HCT116 (cell line): ENCODE measurements at places on chromosomes 11 and 22. TPM values are rescaled to one million over a fixed set of nuclear protein-coding genes. Genes with fewer than 3 reads are reported as not detected.

The GAB4 gene
- not detected for total RNA-seq

The TEX12 gene
- total RNA-seq = not detected

The C11orf91 gene
- 0.54 TPM for total RNA-seq

The HBG1 gene
- 3.6 TPM for total RNA-seq

The MRGPRX3 gene
- not detected for total RNA-seq

The DNAJB7 gene
- not detected for total RNA-seq

The PLAAT4 gene
- 0.52 TPM for total RNA-seq

The POLD4 gene
- total RNA-seq = 44.2 TPM

The LARGE2 gene
- total RNA-seq = 67.6 TPM

- no peak for DNase-seq
These were observed 1231.7 kb downstream of the LRRC4C start for GRCh38 chr11:40227730-40228129.

DNA sequence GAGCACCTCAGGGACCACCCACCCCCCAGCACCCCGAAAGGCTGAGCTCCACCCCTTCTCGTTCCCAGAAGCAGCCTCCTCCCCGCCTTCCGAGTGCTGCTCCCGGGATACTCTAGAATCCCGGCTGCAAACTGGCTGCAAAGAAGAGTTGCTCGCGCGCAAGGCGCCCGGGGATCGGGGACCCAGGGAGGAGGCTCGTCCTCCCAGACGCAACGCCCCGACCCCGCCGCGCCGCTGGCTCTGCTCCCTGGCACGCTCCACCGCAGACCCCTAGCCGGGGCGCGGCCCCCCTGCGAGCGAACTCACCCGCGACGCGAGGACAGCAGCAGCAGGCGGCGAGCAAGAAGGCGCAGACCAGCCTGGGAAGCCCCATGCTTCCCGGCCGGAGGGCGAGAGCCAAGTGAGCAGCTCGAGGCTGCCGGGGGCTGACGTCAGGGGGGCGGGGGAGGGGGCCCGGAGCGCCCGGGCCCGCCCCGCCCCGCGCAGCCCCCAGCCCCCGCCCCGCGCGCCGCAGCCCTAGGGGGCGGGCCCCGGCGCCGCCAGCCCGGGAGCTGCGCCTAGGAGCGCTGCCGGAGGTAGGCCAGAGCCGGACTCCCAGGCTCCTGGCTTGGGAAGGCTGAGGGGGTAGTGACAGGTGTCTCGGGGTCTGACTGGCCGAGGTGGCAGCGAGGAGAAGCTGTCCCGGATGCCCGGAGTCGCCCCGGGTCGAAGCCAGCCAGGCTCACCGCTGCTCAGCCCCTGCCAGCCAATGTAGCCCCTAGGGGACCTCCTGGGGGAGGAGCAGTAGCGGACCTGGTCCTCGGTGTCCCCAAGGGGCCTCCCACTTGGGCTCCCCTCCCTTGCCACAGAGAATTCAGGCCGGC, at the start of gene MCAM:
Gene MCAM (minus strand): TSS at position 402 of the 863 bp plus-strand sequence. CDS start 29 bp downstream, at position 373.
- no peak for DNase-seq

DNA sequence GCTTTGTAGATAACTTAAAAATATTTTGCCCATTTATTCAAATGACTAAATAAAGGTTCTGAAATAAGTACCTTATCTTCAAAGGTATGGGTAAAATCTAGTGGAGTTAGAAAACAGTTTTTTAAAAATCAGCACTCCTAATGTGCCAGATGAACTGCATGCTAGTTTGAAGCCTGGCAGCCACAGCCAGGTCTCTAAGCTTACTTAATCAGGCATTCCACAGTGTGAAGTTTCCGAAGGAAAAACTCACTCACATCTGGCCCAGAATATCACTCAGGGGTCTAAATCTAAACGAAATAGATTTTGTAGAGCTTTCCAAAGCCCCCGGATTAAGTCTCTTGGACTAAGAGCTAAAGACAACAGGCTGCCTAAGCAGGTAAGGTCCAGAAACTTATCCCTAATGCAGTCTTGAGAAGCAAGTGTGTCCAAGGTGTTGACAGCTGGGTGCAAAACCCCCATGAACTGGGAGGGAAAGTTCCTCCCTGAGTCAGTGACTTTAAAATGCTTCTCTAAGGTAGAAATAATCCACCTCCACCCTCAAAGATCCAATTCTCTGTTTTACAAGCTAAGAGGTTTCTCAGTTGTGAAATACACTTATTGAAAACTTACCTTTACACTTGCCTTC, 157.6 kb downstream of the FCHSD2 start:
- DNase-seq = no peak

DNA sequence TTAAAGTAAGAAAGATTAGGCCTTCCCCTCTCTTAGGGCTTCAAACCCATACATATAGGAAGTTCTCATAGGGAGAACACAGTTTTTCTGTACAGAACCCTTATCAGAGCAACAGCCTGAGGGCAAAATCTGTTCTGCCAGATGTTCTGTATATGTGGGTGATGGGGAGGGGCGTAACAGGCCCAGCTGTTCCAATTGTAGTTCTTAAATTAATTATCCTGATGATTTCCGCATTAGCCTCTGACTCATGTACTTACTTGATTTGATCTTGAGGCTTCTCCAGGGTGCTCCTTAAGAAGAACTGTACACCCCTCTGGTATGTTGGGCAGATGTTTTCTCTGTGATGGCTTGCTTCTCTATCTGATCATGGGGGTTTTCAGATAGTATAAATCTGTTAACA, 123.1 kb upstream of the C11orf87 start:
- DNase-seq = no peak

GRCh38 chr11:36743039-36743438, 145.0 kb upstream of the RAG2 start:
- DNase-seq = no peak

DNA sequence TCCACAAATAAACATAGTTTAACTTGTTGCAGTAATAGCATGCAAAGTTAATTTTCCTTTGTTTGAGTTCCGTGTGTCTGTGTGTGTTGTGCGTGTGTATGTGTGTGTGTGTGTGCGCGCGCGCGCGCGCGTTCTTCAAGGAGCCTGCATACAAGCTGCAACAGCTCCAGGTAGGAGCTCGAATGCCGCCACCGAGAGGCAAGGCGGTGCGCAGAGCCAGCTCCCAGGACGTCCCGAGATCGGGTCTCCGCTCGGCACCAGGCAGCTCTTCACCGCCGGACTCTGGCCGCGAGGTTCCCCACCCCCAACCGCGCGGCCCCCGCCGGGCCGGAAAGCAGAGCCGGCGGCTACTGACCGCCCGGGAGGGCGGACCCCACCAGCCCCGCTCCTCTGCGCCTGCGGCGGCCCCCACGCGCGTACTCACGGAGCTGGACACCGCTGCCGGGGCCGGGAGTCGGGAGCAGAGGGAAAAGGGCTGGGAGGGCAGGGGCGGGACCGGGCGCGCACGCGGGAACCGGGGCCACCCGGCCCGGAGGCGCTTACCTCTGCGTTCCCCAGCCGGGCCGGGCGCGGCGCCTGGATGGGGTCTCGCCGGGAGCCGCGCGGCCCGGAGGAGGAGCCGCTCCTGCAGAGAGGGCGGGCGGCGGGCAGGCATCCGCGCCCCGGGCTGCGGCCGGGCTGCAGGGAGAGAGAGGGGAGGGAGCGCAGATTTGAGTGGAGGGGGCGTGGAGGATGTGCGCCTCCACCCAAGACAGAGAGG, 40.4 kb upstream of the AKIP1 start:
- peak; percentile 68 for DNase-seq

GRCh38 chr11:121927789-121928188, 188.2 kb downstream of the BLID start:
- no peak for DNase-seq

GRCh38 chr11:14357881-14358728, 878 bp downstream of the RRAS2 start:
- peak; percentile 37 for DNase-seq

DNA sequence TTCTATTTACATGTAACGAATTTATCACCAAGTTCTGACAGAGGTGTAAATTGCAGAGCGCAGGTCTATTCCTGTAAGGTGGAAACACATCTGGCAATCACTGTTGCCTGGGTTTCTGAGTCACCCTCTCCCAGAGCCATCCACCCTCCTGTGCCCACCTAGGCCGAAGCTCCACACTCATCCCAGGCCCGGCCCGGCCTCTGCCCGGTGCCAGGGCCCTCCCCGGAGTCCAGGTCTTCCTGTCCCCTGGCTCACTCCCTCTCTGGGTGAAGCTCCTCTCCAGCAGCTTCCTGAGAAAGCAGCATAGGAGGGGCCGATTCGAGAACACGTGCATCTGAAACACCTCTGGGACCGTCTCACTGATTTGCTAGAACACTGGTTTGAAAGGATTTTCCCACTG, 308.2 kb downstream of the SHANK2 start:
- no peak for DNase-seq

DNA sequence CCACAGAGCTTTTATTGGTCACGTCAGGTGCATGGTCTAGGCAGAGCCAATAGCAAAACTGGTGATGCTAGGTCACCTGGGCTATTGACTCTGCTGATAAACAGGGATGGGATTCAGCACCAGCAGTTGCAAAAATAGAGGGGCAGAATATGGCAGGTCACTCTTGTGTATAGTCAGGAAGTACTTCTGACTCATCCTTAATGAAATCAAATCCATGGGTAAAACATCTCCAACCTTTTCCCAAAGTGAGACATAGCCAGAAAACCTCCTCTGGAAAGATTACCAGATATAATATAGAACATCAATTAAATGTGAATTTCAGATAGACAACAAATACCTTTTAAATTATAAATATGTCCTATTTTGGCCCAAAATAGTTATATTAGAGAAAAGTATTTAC, 383.2 kb downstream of the METTL15 start:
- DNase-seq = no peak

DNA sequence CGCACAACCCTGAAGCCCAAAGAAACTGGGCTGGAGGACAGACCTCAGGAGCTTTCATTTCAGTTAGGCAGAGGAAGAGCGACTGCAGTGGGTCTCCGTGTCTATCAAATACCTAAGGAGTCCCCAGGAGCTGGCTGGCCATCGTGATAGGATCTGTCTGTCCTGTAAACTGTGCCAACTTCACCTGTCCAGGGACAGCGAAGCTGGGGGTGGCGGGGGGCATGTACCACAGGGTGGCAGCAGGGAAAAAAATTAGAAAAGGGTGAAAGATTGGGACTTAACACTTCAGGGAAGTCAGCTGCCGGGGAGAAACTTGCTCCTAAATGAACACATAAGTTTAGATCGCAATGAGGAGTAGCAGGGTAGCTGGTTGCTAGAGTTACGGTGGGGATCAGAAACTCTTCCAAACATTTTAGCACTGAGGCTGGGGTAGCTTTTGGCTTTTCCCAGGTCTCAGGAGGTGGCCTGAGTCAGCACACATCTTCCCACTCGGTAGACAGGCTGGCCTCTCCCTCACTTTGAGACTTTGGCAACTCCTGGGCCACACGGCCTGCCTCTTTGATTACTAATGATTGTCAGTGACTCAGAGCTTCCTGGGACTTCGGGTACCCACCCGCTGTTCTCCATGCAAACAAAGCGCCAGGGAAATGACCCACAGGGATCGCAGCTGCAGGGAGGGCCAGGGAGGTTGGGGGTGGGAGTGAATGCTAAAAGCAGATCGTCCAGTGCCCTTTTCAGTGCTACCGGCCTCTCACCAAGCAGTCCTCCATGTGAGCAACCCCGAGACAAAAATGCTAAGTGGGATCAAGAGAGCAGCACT, 2.9 kb upstream of the MTFP1 start:
- peak; percentile 89 for DNase-seq

DNA sequence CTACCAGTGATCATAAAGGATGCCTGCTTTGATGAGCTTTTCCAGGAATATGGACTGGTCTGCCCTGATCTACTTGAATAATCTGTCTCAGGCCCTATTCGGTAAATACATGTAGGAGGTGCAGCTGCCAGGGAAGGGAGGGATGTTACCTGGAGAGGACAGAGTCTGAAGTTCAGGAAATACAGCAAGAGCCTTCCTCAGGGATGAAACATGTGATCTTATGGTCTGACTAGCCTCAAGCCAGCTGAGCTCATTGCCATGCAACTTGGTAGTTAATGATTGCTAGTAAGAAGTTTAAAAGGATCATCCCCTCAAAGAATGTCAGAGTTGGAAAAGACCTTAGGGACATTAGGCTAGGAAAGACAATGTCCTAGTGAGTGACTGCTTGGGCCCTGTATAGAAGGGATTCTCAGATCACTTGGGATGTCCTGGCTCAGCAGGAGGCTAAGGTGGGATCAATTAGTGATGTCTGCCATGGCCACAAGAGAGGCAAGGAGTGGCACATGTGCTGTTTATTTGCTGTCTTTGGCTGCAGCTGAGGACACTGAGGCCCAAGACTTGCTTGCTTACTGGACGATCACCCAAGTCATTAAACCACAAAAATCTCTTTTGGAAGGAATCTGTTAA, 18.5 kb downstream of the PTPRJ start:
- DNase-seq = no peak

GRCh38 chr11:12259956-12260355, 117.4 kb upstream of the PARVA start:
- DNase-seq = no peak

- no peak for DNase-seq
These were observed 36.8 kb downstream of the BARX2 start for GRCh38 chr11:129412494-129412893.

DNA sequence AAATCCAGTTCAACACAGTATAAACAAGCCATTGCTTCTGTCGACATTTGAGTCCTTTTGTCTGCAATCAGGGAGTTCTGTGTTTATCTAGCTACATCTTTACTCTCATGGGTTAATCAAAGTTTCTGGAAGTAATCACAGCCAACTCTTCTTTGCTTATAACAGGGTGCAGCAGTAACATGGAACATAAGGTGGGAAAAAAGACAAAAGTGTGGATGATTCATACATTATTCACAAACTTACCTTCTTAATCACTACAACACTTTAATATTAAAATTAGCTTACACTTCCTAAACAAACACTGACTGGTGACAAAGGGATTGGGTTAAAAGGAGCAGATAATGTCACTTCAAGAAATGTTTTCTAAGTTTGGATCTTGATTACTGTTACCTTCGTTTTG, 44.7 kb downstream of the SNX19 start:
- no peak for DNase-seq

DNA sequence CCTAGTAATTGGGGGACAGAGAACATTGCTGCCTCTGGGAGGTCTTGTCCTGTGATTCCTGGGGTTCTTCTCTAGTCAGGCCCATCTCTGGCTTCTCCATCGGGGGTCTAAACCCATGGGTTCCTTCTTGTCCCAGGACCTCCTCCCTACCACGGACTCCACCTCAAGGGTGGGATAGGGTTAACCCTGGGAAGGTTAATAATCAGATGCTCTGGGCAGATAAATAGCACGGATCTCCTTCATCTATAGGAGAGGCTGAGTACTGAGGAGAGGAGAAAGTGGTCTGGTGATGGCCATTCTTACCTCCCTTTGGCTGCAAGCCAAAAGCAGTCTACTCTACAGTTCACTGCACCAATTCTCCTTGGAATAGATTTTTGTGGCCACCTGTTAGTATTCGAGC, 10.5 kb downstream of the HEPHL1 start:
- DNase-seq = no peak

- DNase-seq = no peak
These were observed 164.2 kb upstream of the B3GAT1 start for GRCh38 chr11:134576286-134576685.

GRCh38 chr11:68125164-68125563, 4.0 kb upstream of the CHKA start:
- DNase-seq = no peak

- no peak for DNase-seq
These were observed 51.6 kb downstream of the RPUSD4 start for GRCh38 chr11:126159719-126160344.

GRCh38 chr22:42862045-42862734, 5.1 kb upstream of the ARFGAP3 start:
- DNase-seq = no peak
